ENCODE measurements at places on chromosomes 6 and 20.

- no peak for DNase-seq
These were observed 155.1 kb downstream of the SASH1 start for GRCh38 chr6:148497717-148498116.

GRCh38 chr20:44455126-44455525, 20.5 kb upstream of the TTPAL start:
- DNase-seq: no peak

- no peak for DNase-seq
These were observed 10.1 kb downstream of the TGM3 start for GRCh38 chr20:2305946-2306345.

DNA sequence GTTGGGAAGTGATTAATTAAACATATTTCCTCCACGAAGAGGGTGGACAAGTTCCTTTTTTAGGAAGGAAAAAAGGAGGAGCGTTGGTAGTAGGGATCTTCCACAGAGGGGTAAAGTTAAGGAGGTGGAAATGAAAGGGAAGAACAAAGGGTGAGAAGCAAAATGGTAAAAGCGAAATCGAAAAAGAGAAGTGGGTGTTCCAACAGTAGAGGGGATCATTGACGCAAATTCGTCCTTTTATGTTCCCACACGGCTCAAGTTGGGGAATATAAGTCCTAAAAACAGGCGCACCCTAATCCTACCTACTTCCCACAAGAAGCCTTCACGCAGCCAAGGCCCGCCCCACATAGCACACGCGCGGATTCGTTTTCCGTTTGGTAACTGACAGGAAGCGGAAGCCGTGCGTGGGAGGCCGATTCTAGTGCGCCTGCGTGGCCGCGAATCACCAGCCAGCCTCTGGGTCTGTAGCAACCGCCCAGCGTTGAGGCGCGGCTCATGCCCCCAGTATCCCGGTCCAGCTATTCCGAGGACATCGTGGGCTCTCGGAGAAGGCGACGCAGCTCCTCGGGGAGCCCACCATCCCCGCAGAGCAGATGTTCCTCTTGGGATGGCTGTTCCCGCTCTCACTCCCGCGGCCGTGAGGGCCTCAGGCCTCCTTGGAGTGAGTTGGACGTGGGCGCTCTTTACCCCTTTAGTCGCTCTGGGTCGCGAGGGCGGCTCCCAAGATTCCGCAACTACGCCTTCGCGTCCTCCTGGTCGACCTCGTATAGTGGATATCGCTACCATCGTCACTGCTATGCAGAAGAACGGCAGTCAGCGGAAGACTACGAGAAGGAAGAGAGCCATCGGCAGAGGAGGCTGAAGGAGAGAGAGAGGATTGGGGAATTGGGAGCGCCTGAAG, at the start of gene NKAPL:
TSS of gene NKAPL (plus strand) at position 421 of the 901 bp plus-strand sequence. CDS start at position 496, 75 bp downstream.
- no peak for DNase-seq

DNA sequence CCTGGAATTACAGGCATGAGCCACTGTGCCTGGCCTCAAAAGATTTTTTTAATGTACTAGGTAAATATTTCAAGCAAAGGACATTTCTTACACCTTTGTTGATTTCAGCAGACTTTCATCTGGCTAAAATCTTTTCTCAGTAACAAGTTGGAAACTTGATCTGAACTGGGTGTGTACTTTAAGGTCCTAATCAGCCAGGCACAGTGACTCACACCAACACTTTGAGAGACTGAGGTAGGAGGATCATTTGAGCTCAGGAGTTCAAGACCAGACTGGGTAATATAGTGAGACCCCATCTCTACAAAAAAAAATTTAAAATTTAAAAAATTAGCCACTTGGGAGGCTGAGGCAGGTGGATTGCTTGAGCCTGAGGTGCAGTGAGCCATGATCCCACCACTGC, 7.0 kb upstream of the RALGAPA2 start:
- no peak for DNase-seq

Measured in endothelial cell (in vitro differentiated cells).